Astrocyte of the hippocampus (primary cell): ENCODE measurements at places on chromosomes 5 and 9.

DNA sequence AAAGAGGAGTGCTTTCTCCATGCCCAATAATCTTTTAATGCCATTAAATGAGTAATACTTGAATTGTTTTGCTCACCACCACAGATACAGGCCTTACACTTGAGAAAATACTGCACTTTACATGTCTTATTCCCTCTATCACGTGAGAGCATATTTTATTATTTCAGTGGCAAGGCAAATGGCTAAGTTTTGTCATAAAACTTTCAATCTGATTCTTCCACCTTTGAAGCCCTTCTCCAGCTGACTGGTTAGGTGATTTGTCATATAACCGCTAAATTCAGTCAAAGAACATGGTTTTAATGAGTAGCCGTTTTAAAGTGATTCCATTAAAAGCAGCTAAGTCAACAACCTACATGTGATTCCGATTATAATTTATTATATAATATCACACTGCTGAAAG, 43.8 kb downstream of the FAT2 start:
- DNase-seq = no peak

DNA sequence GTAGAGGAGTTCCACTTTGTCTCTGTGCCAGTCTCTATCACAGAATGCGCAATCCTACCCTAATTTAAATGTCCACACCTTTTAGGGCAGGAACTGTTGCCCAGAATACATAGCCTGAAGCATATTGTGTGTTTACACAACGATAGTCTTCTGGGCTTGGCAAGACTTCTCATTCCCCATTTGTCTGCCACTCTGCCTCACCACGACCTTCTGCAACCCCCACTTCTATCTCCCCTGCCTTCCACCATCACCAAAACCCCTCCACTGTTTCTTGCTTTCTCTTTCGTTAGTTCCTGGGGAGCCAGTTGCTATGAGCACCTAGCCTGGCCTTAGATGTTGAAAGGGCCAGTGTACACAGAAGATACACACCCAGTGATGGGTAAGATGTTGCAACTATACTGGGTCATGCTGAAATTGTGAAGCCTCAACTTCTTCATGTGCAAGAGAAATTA, 883 bp upstream of the RNF145 start:
- DNase-seq = no peak

- no peak for DNase-seq
Measured at GRCh38 chr9:111914749-111915424, 18.3 kb downstream of the UGCG start.

GRCh38 chr5:172658961-172659501, 18.0 kb downstream of the NEURL1B start:
- DNase-seq = peak; percentile 51

DNA sequence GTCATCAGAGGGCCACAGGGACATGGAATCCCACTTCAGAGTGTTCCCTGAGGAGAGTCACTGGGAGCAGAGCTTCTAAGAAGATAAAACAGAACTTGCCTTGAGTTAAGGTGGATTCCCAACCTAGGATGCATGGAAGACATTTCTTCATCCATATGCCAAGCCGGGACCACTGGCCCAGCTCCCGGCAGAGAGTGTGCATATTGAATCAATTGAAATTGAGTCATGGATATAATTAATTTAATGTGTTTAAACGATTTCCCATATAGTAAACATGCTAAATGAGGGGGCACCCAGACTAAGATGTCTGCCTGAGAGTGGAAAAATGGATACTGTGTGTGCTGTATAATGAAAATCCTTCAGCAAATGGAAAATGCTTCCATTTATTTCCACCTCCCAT, 194.4 kb upstream of the TBC1D2 start:
- DNase-seq = no peak

- no peak for DNase-seq
Measured at GRCh38 chr5:147017191-147017590, 138.6 kb upstream of the PPP2R2B start.
